ENCODE measurements at places on chromosomes 5 and 9.

DNA sequence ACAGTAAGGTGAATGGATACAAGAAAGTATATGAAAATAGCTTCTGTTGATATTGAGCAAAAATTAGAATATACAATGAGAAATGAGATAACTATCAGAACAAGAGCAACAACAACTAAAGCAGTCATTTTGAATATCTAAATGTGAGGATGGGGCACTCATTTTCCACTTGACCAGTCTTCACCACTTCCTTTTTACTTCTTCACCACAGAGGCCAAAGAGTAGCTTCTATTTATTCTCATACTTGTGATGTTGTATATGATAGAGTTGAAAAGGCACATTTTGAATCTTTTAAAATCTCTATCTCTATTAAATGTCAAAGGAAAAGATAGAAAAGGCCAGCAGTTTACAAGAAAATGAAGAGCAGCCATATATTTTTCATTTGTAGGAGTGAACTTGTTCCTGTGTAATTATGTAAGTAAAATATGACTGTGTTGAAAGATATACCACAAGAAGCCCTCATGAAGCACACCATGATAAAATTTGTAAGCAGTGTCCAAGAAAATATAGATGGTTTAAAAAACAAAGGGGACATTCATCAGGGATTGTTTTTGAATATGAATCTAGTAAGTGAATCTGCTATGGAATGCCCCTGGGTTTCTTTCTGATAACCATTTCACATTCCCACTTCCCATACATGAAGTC lies 39.2 kb downstream of the ADAMTS19 start:
- no peak for ATAC-seq

- peak; percentile 9 for ATAC-seq
These were observed 6.8 kb upstream of the SLC2A6 start for GRCh38 chr9:133485531-133486260.

GRCh38 chr5:52876456-52876855 lies 88.7 kb downstream of the ITGA1 start:
- ATAC-seq = no peak

DNA sequence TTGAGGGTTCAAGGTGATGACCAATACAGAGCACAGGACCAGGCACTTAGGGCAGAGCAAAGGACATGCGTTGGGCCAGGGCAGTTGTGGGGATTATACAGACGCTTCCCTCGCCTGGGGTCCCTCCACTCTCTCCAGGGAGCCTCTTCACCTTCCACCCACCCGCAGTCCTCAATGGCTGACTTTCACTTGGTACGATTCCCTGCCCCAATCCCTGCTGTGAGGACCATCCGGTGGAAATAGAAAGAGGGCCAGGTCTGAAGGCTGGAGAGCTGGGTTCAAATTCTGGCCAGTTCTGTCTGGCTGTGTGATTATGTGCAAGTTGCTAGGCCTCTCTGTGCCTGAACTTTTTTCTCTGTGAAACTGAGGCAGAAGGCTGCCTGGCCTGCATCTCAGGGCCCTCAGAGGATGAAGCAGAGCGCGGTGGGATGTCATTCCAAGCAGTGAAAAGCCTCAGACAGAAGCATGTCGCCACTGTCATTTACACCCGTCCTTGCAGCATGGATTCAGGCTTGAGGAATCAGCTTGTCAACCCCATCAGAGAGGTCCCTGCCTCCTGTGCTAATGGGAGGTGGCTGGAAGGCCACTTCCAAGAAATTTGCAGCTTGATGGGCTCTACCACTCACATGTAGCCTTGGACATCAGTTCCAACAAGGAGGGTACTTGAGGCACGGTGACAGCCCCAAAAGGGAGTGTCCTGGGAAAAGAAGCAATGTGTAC lies 206.6 kb upstream of the IER5L start:
- ATAC-seq = no peak

DNA sequence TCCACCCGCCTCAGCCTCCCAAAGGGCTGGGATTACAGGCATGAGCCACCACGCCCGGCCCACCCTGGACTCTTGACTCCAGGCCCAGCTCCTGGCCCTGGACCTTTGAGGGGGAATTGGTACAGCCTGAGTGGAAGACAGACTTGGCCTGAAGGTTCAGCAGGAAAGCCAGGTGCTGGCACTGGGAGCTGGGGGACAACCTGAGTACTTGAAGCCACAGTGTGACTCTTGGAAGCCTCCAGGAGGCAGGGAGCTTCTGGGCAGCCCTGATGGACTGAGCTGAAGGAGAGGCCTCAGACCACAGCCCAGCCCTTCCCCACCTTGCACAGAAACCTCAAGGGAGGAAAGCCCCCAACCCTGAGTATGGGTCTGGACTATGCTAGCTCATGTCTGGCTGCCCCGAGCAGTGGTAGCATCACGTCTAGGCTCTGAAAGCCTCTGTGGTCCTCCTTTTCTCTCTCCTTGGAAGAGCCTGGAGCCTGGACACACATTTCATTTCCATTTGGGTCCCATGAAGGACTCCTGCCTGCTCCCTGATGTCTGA lies 54.1 kb downstream of the RASGEF1C start:
- no peak for ATAC-seq

DNA sequence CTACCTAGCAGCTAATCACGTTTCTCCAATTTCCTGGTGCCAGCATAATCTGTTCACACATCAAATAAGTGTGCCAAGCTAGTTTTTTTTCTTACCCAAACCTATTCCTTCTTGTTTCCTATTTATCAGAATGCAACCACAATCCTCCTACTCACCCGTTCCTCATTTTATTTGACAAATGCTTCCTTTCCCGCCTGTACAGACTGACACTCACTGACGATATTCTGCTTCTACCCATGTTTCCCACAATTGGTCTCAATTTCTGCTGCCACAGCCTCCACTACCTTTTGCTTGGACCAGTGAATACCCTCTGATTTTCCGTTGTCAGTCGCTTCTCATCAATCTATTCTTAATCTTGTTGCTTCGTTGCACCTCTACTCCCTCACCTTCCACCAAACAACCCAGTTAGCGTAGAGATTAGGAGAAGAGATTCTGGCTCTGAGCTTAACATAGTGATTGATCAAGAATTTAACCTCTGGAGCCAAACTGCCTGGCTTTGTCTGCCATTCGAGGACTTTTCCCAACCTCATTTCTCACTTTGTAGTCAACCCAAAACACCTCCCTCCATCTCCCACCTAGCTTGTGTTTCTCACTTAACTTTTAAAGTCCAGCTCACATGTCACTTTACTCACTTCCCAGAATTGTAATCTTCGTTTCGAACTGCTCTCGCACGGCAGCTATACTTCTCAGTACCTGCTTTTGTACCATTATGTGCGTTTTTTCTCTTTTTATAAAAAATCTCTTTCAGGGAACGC lies 729 bp upstream of the TMEM38B start:
- ATAC-seq = no peak

GRCh38 chr9:19875291-19875920 lies 86.6 kb upstream of the SLC24A2 start:
- no peak for ATAC-seq

GRCh38 chr5:139182528-139183296 lies 15.5 kb downstream of the SIL1 start:
- ATAC-seq = no peak

DNA sequence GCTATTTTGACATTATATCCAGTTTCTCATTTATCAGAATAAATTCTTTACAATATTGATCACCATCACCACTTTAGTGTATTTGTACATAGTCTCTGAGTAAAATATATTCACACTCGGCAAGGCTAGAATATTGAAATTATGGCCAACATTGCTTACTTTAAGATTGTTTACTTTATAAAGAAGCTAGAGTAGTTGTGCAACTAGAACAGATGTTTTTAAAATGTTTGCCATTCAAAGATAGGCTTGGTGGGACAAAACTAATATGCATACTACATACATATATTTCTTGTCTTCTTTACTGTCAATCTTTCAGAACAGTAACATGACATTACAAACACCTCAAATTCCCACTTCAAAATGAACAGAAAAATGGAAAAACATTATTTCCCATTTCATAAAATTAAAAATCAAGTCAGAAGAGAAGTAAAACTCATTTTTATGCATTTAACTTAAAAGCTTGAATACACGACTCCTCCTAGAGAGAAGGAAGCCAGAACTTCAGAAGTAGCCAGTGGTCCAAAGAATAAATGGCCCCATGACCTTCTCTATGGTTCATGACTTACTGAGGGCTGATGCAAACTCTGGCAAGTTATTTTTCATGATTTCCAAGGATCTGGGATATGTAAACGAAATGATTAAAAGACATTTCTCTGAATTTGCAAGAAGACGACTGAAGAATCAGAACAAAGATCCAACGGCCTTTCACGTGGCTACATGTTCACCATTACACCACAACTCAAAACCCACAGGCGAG lies 14.1 kb downstream of the MTX3 start:
- ATAC-seq = no peak

- ATAC-seq = peak; percentile 60
These were observed 19.0 kb downstream of the C9orf152 start for GRCh38 chr9:110188991-110189390.

- ATAC-seq = no peak
These were observed 102.6 kb downstream of the PDZD2 start for GRCh38 chr5:31741496-31741895.

DNA sequence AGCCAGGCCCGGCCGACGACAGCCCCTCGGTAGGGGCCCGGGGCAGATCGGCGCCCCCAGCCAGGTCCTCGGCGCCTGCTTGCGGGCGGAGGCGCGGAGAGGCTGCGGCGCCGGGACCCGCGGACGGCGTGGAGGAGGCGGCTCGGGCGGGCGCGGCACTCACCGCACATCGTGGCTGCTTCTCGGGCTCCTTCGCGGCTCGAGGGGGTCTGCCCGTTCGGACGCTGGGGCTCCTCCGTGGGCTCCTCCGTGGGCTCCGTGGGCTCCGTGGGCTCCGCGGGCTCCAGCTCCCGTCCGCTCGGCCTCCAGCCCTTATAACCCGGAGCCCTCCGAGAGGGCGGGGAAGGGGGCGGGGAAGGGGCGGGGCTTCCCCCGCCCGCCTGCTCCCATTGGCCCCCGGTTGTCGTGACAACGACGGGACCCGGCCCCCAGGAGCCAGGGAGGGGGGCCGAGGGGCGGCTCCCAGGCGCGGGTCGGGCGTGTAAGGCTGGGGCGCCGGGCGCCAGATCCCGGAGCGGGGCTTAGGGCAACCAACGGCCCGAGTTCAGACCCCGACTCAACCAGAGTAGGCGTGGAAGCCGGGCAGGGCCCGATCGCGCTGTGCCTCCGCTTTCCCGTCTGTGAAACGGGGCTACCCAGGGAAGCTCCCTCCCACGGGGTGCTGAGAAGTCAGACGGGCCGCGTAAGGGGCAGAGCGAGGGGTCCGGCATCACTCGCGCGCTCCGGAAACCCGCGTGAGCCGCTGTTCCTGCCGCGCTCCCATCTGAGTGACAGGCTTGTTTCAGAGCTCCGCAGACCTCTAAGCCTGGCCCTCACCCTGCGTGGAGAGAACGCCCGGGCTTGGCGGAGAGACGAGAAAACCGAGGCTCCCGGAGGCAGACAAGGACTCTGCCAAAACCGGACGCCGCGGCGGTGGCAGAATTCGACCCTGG lies at the start of gene GFPT2:
GFPT2 (minus strand) TSS at position 289 of the 932 bp plus-strand sequence; CDS start at position 170, 119 bp downstream.
- ATAC-seq = peak; percentile 86

DNA sequence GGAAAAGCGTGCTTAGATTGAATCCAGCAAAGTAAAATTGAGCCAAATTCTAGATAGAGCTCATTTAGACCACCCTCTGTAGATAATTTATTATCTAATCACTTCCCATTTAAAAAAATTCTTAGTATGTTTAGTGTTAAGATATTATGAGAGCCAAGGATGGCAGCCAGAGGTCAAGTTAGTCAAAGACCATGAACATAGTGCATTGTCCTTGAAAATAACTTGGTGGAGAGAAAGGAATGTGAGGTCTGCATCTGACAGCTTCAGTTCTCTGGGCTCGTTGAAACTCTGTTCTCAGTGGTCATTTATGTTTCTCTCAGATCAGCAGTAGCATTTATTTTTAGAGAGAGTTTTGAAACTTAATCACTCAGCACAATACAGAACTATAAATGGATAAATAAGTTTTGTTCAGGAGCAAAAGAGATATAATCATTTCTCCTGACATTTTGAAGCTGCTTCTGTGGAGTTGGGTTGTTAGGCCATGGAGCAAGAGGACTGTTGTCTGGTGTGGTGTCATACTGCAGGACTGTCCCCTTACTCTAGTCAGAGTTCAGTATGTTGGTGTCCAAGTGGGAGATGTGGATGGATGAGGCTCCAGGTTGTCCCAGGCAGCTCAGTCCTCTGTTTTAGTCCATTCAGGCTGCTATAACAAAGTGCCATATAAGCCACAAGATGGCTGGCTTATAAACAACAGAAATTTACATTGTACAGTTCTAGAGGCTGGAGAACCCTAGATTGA lies 337.7 kb downstream of the FBXL7 start:
- no peak for ATAC-seq

Measured in esophagus mucosa (tissue), 1 donor.